ENCODE measurements at places on chromosomes 1 and 21.

DNA sequence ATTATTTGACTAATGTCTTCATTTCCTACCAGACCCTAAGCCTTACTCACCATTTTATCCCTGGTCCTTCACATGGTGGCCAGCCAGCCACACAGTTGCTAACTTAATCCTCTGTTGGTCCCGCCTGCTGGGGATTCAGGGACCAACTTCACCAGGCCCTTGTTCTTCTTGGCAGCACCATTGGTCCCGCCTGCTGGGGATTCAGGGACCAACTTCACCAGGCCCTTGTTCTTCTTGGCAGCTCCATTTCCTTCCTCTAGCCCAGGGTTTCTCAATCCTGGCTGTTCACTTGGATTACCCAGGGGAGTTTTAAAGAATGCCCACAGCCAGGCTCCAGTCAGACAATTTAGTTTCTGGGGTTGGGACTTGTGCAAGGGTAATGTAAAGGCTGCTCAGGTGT, 233.1 kb upstream of the CSF3R start:
- DNase-seq = no peak

- no peak for DNase-seq
Observed at GRCh38 chr1:23899070-23899469, 14.1 kb downstream of the CNR2 start.

DNA sequence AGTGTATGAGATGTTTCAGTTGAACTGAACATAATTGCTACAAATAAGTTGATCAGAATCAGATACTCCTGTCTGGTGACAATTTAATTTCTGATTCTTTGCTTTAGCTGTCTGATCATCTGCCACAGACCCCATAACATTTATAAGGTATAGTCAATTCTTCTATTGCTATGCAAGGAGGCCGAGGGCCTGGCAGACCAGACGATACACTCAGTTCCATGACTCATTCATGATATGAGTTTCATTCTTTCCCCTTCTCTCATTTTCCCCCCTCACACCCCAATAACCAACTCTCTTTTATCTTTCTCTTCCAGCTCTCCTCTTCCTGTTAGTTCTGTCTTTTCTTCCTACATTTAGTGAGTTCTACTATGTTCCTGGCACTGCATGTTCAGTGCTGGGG, 236.8 kb downstream of the PAPPA2 start:
- DNase-seq = no peak

DNA sequence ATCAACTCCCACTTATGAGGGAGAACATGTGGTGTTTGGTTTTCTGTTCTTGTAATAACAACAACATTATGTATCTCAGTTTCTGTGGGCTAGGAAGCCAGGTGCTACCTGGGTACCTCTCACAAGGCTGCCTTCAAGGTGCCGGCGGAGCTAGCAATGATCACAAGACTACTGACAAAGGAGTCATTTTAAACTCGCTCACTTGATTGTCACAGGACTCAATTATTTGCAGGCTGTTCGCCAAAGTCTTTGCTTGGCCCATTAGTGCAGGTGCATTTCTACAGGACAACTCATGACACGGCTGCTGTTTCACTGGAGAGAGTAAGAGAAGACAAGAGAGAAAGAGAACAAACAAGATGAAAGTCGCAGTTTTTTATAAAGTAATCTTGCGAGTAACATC, 1237.4 kb upstream of the TMPRSS15 start:
- DNase-seq = no peak

- no peak for DNase-seq
Observed at GRCh38 chr1:91120421-91120820, 98.6 kb upstream of the ZNF644 start.

DNA sequence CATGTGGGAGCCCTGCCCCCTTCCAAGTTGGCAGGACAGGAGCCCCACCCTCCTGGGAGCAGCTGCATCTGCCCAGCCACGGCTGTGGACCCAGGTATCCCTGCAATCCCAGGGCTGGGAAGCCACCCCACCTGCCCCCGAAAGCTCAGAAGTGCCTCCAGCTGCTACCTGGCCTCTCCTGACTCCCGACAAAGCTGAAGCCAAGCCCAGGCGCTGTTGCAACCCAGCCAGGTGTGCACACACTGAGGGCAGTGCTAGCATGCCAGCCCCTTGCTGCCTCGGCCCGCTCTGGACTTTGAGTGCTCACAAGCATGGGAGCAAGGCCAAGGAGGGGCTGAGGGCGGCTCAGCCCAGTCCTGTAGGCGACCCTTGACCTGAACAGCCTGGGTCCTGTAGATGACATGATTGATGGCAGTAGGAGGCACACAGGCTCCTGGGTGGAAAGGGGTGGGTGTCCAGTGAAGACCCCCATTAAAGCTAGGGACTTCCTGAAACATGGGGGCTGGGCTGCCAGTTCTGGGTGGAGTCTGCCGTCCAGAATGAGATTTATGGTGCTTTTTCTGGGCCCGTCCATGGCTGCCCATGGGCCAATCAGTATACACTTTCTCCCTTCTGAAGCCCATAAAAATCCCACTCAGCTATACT, 2.8 kb upstream of the SSU72 start:
- no peak for DNase-seq

Measured in activated CD8-positive, alpha-beta memory T cell treated with anti-CD3 and anti-CD28 coated beads for 1 hour (primary cell).